Left kidney (tissue), 8 donors: ENCODE measurements at places on chromosomes 2 and 18.

DNA sequence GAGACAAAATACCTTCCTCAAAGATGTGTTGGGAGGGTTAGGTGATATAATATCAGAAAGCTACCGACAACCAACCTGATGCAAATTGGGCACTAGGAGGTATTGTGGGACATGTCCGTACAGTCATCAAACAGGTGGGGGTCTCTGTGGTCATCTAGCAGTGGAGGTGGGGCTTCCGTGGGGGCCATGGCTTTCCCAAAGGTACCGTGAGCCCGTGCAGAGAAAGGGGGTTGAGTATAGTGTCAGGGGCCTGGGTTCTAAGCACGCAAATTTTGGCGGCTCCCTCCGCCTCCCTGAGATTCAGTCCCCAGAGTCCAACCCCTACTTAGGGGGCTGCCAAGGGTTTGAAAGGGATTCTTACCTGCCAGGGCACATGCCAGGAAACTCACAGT, 32.6 kb downstream of the HJURP start:
- no peak for DNase-seq

GRCh38 chr18:51028201-51028805, 1.7 kb upstream of the SMAD4 start:
- DNase-seq = no peak

DNA sequence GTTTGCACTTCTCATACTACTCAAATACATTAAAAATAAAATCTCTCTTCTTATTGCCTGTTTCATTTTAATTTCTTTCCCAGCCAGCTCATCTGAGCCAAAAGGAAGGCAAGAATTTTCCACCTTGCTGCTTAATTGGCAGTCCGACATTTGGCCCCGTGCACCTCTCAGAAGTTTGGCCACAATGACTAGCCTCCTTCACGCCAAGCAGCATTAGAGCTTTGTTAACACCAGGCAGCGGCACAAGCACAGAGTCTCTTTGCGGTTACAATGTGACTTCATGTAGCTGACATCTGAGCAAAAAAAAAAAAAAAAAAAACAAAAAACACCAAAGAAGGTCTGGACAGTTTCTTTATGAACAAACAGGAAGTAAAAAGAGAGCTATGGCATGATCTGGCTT, 248.9 kb downstream of the OSR1 start:
- no peak for DNase-seq

GRCh38 chr2:101410746-101411145, 23.4 kb upstream of the CREG2 start:
- DNase-seq = no peak

- no peak for DNase-seq
Measured at GRCh38 chr2:159571540-159572260, 44.6 kb downstream of the BAZ2B start.

GRCh38 chr2:161722547-161723503, 98.6 kb downstream of the SLC4A10 start:
- DNase-seq = no peak
